ENCODE measurements at places on chromosomes 3 and 15. TPM values are rescaled to one million over a fixed set of nuclear protein-coding genes. Genes with fewer than 3 reads are reported as not detected.

The MEX3B gene
- 2.5 TPM for total RNA-seq

The OR5K2 gene
- total RNA-seq = not detected

The P4HTM gene
- 58.8 TPM for total RNA-seq

The SLC22A14 gene
- not detected for total RNA-seq

The ZBBX gene
- 22.8 TPM for total RNA-seq

The SLC12A8 gene
- total RNA-seq = 5.9 TPM

The DPPA2 gene
- not detected for total RNA-seq

The MESP2 gene
- 0.55 TPM for total RNA-seq

The HTR3E gene
- total RNA-seq = not detected

The ACTC1 gene
- 13.0 TPM for total RNA-seq

The PLSCR2 gene
- not detected for total RNA-seq

The RASGRP1 gene
- 7.5 TPM for total RNA-seq

The LDHAL6B gene
- not detected for total RNA-seq

The PLXNA1 gene
- 22.6 TPM for total RNA-seq

The ARGFX gene
- not detected for total RNA-seq

The ARPIN gene
- 28.5 TPM for total RNA-seq

The AGTR1 gene
- 3.2 TPM for total RNA-seq

The PTPRG gene
- total RNA-seq = 128 TPM

The SFMBT1 gene
- 19.2 TPM for total RNA-seq

The CLDN11 gene
- 6.0 TPM for total RNA-seq

The NR1I2 gene
- total RNA-seq = 0.55 TPM

The PFN2 gene
- 91.7 TPM for total RNA-seq

The CLRN1 gene
- total RNA-seq = not detected

The PARP6 gene
- 73.9 TPM for total RNA-seq

The CASR gene
- 0.40 TPM for total RNA-seq

The IRAK2 gene
- 6.8 TPM for total RNA-seq

The CHRFAM7A gene
- 7.4 TPM for total RNA-seq

The FSIP1 gene
- total RNA-seq = 2.2 TPM
